Fibroblast of the aortic adventitia (primary cell): ENCODE measurements at places on chromosomes 3 and 15.

DNA sequence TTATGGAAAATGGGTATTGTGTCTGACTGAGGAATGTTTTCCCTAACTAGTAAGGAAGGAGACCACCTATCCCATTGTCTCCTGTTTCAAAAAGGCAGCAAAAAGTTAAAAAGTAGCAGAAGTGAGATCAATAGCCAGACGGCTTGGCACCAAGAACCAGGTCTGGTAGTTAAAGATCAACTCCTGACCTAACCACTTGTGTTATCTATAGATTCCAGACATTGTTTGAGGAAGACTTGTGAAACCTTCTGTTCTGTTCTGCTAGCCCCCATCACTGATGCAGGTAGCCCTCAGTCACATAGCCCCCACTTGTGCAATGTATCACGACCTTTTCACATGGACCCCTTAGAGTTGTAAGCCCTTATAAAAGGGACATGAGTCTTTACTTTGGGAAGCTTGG, 46.3 kb upstream of the C2CD4B start:
- DNase-seq = no peak

DNA sequence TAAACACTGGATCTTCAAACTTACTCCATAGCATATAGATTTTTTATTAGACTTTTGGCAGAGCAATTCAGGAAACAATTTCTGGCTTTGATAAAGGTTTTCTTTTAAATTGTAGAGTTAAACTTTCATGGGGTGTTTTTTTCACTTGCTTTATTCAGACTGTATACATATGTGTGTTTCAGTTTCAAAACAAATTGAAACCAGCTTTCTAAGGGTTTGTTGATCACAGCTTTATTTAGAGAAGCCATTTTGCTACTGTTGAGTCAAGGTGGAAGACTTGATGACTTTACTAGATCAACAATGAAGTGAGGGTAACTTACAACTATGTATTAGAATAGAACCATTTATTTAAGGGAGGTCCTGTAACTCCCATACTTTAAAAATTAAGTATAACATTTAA, 6.2 kb downstream of the UBE2E1 start:
- no peak for DNase-seq

- DNase-seq = no peak
Observed at GRCh38 chr15:89554247-89554646, 21.0 kb upstream of the TICRR start.

DNA sequence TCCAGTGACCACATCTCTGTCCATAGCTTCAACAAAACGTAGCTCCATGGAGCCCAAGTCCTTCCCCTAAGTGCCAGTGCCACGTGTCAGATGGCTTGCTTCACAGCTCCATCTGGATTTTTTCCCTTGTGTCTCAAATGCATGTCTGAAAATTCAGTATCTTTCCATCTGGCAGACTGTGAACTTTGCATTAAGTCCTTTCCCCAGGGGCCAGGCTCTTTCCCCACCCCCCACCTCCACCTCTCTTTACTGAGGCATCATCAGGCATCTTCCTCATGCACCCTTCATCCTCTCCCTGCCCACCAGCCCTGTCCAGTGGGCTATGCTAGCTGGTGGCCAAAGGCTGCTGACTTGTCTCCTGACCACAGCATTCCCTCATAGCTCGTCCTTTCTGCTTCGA, 53.7 kb downstream of the PDIA5 start:
- no peak for DNase-seq
